ENCODE measurements at places on chromosomes 4 and X.
A peak's percentile ranks its signal among the peaks of the same experiment; 100 is the strongest.

GRCh38 chr4:6988016-6988715 is 55.0 kb upstream of the TADA2B start:
- DNase-seq: no peak

DNA sequence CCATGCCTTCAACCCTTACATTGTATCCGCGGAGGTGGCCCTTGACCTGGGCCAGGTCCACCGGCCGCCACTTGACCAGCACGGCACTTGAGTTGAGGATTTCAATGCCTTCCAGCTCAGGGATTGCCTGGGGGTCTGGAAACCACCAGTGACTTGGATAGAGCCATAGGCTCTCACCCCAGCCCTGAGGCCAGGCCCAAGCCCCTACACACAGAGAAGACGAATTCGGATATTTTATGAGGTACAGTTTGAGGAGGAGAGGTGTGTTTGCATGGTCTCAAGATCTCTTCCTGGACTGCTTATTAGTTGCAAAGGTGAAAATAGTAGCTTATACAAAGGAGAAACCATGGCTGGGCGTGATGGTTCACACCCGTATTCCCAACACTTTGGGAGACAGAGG is 20.3 kb downstream of the L1CAM start:
- DNase-seq: peak; percentile 44

DNA sequence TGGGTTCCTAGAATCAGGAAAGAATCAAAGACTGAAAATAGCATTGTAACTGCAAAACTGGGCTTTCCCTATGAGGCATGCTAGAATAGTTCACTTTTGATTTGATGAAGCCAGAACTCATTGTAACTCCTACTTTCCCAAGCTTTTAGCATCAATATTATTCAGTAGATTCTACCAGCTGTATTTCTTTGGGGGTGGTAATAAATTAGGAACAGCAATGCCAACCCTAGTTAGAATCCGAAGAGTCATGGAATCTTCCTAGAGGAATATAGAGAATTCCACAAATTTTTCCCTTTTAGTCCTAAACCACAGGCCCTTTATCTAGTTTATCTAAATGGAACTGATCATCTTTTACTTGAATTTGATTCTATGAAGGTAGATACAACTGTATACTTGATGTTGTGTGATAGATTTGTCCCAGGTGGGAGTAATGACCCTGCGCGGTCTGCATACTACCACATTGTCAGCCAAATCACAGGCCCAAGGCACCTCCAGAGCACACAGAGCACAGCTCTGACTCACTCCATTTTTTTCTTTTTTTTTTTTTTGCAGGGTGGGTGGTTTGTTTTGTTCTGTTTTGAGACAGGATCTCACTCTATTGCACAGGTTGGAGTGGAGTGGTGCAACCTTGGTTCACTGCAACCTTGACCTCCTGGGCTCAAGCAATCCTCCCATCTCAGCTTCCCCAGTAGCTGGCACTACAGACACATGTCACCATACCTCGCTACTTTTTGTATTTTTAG is 66.6 kb downstream of the EDNRA start:
- no peak for DNase-seq

GRCh38 chrX:120690344-120690743 is 60.5 kb upstream of the C1GALT1C1 start:
- no peak for DNase-seq

GRCh38 chrX:66126662-66127061 is 37.4 kb upstream of the HEPH start:
- DNase-seq: no peak

- no peak for DNase-seq
Measured at GRCh38 chr4:60241866-60242265, 958.3 kb upstream of the ADGRL3 start.

DNA sequence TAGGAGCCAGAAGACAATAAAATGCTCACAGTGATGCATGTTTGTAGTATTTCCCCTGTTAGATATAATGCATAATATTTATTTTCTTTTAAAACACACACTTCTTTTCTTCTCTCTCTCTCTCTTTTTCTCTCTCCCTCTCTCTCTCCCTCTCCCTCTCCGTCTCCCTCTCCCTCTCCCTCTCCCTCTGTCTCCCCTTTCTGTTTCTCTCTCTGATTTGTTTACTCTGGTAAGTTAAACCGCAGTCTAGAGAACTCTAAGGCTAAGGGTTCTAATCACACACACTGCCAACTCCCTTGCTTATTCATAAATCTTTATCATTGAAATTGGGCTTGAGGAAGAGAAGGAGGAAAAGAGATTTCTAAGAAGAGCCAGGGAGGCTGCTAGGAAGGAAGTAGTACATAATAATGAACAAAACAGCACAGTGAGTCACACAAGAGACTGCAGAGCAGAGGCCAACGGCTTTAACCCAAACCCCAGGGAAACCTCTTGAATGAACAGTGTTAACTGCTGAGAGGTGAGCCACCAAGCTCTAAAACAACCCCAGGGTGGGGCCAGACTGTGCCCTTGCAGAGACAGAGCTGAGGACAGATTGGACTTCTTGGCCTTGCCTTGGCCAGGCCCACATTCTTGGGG is 9.1 kb upstream of the PHOX2B start:
- no peak for DNase-seq
